ENCODE measurements at places on chromosomes 12 and 14.

- no peak for DNase-seq
Measured at GRCh38 chr14:59336098-59336497, 129.1 kb downstream of the GPR135 start.

DNA sequence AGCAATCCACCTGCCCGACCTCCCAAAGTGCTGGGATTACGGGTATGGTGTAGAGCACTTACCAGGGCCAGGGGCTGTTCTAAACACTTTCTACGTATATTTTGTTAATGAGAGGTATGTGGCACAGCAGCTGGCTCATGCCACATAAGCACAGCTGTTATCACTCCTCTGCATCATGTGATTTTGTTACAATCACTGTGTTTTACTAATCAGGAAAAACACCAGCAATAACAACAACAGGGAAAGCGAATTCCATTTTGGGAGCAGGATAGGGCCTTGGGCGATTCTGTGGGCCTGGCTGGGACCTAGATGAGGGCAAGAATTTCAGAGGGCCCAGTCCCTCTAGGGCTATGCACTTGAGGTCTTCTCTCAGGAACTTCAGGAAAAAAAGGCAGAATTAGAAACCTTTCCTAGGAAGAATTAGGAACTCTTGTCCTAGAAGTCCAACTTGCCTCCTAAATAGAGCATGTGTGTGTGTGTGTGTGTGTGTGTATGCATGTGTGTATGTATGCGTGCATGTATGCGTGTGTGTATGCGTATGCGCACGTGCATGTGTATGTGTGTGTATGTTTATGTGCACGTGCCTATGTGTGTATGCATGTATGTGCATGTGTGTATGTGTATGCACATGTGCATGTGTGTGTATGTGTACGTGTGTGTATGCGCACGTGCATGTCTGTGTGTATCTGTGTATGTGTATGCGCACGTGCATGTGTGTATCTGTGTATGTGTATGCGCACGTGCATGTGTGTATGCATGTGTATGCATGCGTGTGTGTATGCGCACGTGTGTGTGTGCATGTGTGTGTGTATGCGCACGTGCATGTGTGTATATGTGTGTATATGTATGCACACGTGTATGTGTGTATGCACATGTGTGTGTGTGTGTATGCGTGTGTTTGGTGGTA lies 41.8 kb upstream of the CORO1C start:
- DNase-seq, result no peak

DNA sequence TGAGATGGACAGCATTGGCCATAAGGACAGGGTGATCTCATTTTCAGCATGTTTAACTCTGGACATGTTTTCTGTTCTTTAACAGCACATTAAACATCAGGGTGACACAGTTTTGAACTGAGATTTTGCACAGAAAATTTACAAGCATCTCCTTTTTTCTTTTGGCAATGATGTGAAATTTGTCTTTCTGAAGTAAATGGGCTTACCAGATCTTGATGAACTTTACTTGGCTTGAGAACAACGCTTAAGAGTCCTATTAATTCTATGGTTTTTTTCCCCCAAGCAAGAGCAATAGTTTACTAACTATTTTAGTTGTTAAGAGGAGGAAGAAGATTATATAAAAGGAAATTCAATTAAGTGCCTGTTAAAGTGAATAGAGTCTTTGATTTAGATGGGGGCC lies 491.0 kb downstream of the SNAPC1 start:
- no peak for DNase-seq

DNA sequence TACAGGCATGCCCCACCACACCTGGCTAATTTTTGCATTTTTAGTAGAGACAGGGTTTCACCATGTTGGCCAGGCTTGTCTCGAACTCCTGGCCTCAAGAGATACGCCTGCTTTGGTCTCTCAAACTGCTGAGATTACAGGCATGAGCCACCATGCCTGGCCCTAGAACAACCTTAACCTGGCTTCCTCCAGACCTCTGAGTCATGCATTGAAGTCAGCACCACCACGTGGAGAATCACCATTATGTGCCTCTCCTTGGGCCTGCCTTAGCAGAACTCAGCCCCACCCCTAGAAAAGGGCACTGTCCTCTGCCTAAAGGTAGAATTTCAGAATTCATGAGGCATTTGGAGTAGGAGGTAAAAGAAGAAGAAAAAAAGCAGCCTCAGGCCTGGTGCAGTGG lies 49.0 kb downstream of the LIMA1 start:
- DNase-seq, result no peak

DNA sequence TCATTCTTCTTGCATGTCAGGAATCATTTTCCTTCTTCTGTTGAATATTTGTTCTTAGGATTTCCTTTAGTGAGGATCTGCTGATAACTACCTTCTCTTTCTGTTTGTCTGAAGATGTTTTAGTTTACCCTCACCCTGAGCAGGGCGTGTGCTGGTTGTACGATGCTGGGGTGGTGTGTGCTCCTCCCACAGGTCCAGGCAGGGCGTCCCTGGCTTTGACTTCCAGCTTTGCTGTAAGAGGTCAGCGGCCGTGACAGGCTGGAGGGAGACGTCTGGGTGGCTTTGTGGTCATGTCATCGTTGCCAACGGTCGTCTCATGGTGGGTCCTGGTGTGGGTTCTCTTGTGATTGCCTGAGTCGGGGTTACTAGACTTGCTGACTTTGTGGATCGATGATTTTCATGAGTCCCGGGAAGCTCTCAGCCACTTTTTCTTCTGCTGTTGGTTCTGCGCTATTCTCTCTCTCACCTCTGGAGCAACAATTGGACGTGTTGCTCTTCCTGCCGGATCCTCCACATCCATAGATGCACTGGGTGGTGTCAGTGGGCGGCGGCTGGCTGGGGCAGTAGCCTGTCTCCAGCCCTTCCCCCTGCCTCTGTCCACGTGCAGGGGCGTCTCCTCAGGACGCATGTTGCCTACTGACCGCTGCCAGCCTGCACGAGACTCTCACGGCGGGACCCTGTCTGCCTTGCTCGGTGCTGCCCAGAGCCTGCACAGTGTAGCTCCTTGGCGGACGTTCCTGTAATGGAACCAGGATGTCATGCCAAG lies 8.4 kb downstream of the PACS2 start:
- DNase-seq, result no peak

- DNase-seq, result no peak
Measured at GRCh38 chr14:100790502-100791347, 35.2 kb upstream of the MEG3 start.

DNA sequence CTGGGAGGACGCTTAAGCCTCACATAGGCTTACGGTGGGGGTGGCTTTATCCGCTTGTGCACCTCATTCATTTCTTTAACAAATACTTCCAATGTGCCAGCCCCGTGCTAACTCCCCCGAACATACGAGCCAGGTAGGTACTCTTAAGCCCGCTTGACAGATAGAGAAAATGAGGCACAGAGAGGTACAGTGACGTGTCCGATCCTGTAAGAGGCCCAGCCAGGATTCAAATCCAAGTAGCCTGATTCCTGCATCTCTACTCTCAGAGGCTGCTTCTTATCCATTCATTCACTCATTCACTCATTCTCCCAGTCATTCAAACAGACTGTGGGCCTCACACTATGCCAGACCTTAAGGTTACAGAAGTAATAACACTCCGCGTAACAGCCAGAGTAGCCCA lies 477 bp downstream of the OAS3 start:
- peak; percentile 36 for DNase-seq

GRCh38 chr14:30876692-30877091 lies 2.3 kb downstream of the COCH start:
- DNase-seq, result no peak

DNA sequence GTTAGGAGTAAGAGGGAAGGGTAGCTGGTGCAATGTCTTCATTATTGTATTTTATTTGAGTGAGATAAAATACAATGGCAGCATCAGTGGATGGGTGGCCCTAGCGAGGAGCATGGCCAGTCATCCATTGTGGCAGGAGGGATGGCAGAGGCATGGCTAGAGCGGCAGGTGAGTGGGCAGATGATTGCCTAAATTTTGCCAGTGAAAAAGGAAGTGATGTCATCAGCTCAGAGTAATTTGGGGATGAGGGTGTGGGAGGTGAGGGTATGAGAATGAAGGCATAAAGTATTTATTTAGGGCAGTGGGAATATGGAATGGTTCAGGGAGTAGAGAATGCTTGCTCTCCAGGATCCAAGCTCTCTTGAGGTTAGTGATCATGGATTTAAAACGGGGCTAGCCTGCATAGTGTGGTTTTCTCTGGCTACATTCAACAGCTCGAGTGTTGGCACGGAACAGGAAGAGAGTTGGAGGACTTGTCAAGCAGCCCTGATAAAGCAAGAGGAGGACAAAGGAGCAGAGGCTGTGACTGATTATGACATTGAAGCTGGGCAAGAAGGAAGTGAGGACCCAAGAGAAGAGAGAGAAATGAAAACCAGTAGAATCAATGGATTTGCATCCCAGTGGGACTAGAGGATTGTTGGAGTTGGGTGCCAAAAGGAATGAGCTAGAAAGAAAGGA lies 18.7 kb upstream of the SERPINA6 start:
- no peak for DNase-seq

GRCh38 chr14:58765418-58765831 lies 127.7 kb downstream of the DACT1 start:
- DNase-seq, result no peak

GRCh38 chr14:58244556-58245387 lies at the start of gene PSMA3:
PSMA3 (plus strand) TSS chr14:58244843; CDS start chr14:58244921, 78 bp downstream.
- DNase-seq, result peak; percentile 98

GRCh38 chr12:62258941-62259630 lies 1.1 kb upstream of the USP15 start:
- peak; percentile 53 for DNase-seq

DNA sequence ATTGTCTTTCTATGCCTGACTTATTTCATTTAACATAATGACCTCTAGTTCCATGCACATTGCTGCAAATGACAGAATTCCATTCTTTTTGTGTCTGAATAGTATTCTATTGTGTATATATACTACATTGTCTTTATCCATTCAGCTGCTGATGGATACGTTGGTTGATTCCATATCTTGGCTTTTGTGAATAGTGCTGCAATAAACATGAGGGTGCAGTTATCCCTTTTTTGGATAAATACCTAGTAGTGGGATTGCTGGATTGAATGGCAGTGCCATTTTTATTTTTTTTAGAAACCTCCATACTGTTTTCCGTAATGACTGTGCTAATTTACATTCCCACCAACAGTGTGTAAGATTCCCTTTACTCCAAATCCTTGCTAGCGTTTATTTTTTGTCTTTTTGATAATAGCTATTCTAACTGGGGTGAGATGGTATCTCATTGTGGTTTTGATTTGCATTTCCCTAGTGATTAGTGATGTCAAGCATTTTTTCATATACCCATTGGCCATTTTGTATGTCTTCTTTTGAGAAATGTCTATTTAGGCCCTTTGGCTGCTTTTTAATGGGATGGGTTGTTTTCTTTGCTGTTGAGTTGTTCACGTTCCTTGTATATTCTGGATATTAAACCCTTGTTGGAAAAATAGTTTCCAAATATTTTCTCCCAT lies 2.3 kb downstream of the OAS2 start:
- DNase-seq, result no peak

GRCh38 chr14:100736269-100737180 lies 9.8 kb downstream of the DLK1 start:
- DNase-seq, result no peak

GRCh38 chr14:72903716-72904115 lies 9.8 kb upstream of the DPF3 start:
- DNase-seq, result no peak

GRCh38 chr12:46065412-46066166 lies 75.2 kb upstream of the SCAF11 start:
- DNase-seq, result no peak
